Putamen (tissue), 1 donor: ENCODE measurements at places on chromosomes 13 and 19.
A peak's percentile ranks its signal among the peaks of the same experiment; 100 is the strongest.

- no peak for DNase-seq
Observed at GRCh38 chr19:15935167-15935702, 906 bp upstream of the CYP4F11 start.

- DNase-seq = no peak
Observed at GRCh38 chr19:37095859-37096258, 17.6 kb downstream of the ZNF420 start.

GRCh38 chr13:109973279-109973678 lies 186.9 kb upstream of the IRS2 start:
- DNase-seq = no peak

- DNase-seq = no peak
Observed at GRCh38 chr13:74825938-74826246, 656.1 kb downstream of the TBC1D4 start.

DNA sequence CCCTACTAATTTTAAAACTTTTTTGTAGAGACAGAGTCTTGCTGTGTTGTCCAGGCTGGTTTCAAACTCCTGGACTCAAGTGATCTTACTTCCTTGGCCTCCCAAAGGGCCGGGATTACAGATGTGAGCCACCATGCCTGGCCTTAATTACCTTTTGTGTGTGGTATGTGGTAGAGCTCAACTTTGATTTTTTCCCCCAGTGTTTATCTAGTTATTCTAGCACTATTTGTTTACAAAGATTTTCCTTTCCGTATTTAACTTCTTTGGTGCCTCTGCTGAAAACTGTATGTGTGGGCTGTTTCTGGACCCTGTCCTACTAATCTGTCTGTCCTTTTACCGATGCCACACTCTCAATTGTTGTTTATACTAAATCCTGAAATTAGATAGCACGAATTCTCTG lies 9.4 kb upstream of the ERCC5 start:
- no peak for DNase-seq

DNA sequence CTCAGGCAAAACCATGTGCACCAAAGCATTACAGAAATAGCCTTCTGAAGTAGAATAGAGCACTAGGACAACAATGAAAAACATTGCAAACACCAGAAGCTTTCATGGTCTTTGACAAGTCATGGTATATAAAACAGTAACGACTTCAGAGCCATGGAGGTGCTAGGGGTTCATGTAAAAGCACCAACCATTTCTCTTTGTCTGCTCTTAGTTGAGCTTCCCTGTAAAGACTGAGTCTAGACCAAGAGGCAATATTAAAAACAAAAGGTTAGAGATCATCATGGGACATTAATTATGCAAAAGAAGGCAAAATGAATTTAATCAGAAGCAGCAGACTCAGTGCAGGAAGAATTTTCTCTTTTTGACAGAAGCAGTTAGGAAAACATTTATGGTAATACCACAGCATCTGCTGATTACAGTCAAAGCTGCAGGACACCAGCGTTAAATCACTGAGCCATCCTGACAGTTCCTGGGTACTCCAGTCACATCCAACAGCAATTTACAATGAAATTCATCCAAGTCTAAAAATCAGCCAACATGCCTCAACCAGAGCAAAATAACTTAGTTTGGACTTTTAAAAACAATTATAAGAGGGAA lies 476.8 kb downstream of the DIAPH3 start:
- no peak for DNase-seq

- no peak for DNase-seq
Observed at GRCh38 chr13:104460554-104460953, 1394.3 kb upstream of the SLC10A2 start.

DNA sequence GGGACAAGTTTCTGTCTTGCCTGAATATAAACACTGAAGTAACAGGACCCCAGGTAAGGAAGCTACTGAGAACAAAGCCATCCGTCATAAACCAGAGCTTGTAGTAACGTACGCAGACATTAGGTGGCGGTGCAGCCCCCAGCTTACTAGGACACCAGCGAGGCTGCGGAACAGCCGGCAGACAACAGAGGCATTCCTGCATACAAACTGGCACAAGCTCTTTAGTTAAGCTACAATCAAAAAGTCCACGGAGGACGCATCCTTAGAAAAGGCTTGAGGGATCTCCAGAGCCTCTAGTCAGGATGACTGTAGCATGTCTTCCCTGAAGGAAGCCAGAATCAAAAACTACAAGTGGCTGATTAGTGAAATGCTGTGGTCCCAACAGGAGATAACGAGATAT lies 26.2 kb downstream of the ZNF160 start:
- DNase-seq = peak; percentile 66

- no peak for DNase-seq
Observed at GRCh38 chr19:27776524-27776923, 1436.4 kb downstream of the UQCRFS1 start.

- peak; percentile 75 for DNase-seq
Observed at GRCh38 chr13:59112221-59112718, 1051.5 kb downstream of the DIAPH3 start.

- DNase-seq = no peak
Observed at GRCh38 chr19:34722353-34722752, 11.7 kb upstream of the ZNF181 start.

DNA sequence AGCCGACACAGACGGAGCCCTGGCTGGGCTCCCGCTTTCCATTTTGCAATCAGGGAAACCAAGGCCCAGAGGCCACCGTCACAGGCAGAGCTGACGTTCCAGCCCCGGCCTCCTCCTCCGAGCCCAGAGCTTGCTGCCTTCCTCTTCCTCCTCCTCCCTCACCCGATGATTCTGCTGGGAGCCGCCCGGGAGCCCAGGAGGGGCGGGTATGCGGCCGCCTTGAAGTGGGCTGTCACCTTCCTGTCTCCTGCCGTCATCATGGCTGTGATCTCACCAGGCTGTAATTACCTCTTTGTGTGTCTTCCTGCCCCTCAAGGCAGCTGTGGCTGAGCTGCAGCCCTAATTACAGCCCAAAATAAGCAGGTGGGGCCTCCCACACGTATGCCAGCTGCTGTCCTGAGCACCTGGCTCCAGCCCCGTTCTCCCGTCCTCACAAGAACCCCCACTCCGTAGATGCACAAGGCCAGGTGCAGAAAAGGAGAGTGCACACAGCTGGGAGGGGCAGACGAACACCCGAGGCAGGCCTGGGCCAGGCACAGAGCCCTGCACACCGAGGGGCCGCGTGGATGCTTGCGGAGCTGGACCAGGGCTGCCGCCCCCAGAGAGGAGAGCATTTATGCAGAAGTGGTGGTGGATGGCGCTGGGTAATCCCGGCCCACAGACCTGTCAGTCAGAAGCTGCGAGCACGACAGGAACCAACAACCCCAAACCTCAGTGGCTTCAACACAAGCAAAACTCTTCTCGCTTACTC lies 4.0 kb downstream of the TPGS1 start:
- no peak for DNase-seq

GRCh38 chr13:95643571-95643935 lies 953 bp downstream of the DZIP1 start:
- peak; percentile 21 for DNase-seq

- peak; percentile 62 for DNase-seq
Observed at GRCh38 chr13:26707122-26708006, 53.2 kb downstream of the GPR12 start.

DNA sequence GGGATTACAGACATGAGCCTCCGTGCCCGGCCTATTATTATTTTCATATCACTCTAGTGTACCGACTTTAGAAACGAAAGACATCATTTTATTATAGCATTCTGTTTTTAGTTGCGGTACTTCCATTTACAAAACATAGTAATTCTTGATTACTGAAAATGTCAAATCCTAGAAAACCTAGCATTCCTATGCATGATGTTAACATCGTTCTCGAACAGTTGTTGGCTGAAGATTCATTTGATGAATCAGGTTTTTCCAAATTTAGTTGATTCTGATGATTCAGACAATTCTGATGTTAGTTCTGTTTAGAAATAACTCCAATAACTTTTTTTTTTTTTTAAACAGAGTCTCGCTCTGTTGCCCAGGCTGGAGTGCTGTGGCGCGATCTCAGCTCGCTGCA lies 11.5 kb upstream of the MTRF1 start:
- DNase-seq = no peak

- DNase-seq = no peak
Observed at GRCh38 chr13:21619633-21620220, 15.8 kb upstream of the MICU2 start.

- DNase-seq = no peak
Observed at GRCh38 chr13:44555207-44555606, 20.9 kb downstream of the TSC22D1 start.
